ENCODE measurements at places on chromosomes 16 and 17.

DNA sequence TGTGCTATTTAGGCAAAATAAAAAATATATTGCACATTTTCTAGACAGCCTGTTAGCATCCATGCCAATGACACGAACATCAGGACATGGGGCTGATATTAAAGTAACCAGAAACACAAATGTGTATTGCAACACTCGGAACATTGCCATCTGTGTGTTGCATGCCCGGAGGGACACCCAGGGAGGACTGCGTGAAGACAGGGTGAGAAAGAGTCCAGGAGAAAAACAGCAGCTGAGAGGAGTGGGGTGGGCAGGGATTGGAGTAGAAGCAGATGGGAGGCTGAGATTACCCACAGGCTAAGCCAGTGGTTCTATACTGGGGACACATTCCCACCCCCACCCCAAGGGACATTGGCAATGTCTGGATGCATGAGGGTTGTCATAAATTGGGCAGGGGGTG, 114.8 kb downstream of the GRIN2A start:
- DNase-seq: no peak

GRCh38 chr17:43712397-43712796, 46.2 kb downstream of the SOST start:
- DNase-seq: no peak

GRCh38 chr16:86383488-86384262, 126.7 kb upstream of the FOXF1 start:
- no peak for DNase-seq

DNA sequence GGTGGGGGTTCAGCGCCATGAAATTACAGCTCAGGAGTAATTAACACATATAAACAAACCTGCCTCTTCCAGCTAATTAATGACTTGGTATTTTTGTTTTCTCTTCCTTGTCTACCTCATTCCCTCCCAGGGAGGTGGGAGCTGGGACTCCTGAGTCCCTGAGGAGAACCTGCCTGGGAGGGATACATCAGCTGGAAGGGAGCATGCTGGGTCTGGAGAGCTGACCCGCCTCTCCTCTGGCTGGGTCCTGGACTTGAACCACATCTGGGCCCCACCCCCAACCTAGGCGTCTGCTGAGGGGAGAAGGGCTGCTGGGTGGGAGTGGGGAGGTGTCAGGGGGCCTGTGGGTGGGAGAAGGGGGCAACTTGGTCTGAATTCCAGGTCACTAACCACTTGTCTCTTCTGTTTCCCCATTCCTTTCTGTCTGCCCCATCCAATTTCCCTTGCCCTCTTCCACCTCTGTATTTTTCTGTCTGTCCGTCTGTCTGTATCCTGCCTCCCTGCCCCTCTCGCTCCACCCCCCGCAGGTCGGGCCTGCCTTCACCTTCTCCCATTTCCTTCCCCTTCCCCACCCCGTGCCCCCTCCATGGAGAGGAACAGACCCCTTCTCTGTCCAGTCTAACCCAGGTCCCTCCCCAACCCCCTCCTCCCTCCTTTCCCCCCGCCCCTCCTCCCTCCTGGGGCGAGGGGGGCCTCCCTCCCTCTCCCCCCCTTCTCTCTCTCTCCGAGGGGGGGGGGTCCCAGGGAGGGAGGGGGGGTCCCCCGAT, at the start of gene NLGN2:
NLGN2 (plus strand) TSS at position 361 of the 767 bp plus-strand sequence. CDS start 411 bp downstream, outside the sequence.
- no peak for DNase-seq

- DNase-seq: no peak
These were observed 190.0 kb downstream of the RAB11FIP4 start for GRCh38 chr17:31581491-31581890.

DNA sequence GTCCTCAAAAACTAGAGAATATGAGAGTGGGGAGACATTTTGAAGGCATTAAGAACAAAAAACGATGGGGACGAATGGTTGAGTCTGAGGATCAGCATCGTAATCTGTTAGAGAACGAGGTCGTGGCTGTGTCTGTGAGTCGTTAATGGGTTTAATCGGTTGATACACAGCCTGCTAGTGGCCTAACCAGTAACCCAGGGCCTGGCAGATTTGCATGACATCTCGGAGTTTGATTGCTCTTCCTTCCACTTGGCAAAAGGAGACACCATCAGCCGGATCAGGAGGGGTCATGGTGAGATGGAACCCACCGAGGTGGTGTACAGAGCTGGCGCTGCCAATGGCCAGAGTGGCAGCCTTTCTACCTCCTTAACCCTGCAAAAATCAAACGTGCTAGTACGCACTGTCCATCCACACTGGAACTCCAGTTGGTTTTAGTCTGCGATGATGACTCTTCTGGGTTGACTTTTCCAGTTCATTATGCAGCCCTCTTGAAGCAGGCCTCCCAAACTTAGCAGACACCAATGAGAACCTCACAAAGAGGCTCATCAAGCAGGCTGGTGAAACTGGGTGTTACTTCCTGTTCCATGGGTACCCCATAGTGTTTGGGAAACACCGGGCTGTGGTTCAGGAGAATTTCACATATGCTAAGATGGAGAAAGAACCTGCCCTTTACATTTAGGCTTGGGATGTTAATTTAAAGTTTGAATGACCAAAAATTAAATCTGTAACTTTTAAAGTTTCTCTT, 4.1 kb downstream of the HS3ST3B1 start:
- DNase-seq: no peak

GRCh38 chr16:24085666-24086065, 170.5 kb upstream of the CACNG3 start:
- no peak for DNase-seq

DNA sequence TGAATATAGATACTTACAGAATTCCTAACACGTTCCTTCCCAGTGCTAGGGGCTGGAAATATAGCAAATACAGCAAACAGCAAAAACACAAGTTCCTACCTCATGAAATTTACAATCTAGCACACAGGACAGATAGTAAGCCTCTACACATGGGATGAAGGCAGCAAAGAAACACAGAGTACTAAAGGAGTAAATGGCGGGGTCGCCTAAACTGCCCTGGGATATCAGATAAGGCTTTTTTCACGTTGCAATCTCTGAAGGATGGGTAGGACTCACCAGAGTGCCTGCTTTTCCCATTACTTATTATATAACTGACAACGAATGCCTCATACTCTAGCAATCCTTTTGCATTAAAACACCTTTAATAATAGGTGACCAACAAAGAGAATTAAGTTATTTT, 19.8 kb downstream of the CEP112 start:
- DNase-seq: no peak

GRCh38 chr16:58276346-58276951, 18.4 kb downstream of the PRSS54 start:
- no peak for DNase-seq

DNA sequence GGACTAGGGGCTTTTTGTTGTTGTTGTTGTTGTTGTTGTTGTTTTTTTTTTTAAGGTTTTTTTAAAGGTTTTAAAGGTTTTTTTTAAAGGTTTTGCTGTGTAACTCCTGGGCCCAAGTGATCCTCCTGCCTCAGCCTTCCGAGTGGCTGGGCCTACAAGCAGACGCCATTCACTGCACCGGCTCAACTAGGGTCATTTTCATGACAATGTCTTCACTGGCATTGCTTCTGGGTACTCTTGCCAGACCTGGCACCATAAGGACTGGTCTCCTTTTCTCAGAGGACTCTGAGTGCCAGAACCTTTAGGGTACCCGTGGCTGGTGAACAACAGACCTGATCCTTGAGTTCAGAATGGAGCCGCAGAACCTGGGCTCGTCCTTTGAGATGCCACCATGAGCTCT, 20.4 kb downstream of the POLR3E start:
- no peak for DNase-seq
